DMS53 (cell line): ENCODE measurements at places on chromosomes 6 and 20.
A peak's percentile ranks its signal among the peaks of the same experiment; 100 is the strongest.

GRCh38 chr6:29710281-29710941 is 12.8 kb upstream of the HLA-F start:
- no peak for DNase-seq

DNA sequence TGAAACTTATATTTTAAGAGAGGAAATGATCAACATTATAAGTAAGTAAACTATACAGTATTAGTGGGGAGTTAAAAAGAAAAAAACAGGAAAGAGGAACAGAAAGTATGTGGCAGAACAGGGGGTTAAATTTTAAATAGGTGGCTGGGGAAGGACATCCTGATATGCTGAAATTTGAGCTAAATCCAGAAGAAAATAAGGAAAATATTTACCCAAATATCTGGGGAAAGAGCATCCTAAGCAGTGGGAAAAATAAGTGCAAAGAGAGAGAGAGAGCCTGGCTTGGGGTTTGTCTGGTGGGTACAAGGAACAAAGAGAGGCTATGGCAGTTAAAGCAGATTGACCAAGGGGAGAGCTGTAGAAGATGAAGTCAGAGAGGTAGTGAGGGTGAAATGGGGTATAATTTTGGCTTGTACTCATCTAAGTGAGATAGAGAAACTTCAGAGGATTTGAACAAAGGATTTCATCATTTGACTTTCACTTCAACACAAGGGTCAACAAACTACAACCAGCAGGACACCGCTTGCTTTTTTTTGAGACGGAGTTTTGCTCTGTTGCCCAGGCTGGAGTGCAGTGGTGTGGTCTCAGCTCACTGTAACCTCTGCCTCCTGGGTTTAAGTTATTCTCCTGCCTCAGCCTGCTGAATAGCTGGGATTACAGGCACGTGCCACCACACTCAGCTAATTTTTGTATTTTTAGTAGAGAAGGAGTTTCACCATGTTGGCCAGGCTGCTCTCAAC is 328.4 kb upstream of the CNR1 start:
- DNase-seq, result no peak

- DNase-seq, result no peak
These were observed 41.2 kb upstream of the PDE10A start for GRCh38 chr6:165704045-165704748.

DNA sequence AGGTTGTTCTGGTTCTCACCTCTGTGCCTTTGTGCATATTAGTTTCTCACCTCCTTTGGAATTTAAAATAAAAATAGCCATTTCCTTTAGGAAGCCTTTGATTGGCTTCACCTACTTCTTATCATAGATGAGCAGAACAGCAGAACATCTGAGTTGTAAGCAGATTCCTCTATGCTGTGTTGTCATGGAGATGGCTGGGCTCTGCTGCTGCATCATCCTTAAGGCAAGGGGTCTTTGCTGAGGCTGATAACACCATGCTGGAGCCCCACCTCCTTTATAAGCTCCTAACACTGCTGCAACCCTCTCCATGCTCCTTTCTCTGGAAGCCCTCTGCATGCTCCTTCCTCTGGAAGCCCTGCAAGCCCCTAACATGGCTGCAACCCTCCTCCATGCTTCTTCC is 276.5 kb upstream of the TCF21 start:
- peak; percentile 2 for DNase-seq

GRCh38 chr20:15576411-15576810 is 996.8 kb downstream of the KIF16B start:
- DNase-seq, result no peak

DNA sequence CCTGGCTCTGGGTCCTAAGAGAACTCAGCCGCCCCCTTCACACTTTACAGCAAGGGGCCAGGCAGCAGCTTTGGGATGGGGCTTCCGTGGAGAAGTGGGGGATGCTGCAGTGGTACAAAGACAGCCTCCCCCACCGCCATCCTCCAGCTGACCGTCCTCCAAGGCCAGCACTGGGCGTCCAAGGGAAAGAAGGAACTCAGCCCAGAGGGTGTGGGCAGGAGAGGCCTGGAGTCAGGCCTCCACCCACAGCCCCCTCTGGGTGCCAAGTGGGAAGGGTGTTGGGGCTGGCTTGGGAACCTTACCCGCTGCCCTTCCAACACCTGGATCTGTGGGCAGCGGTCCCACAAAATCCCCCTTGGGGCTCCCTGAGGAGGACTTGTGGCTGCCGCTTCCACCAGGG is 13.1 kb downstream of the STMN3 start:
- no peak for DNase-seq

GRCh38 chr6:34526241-34526972 is 29.7 kb downstream of the SPDEF start:
- no peak for DNase-seq

- DNase-seq, result no peak
These were observed 612.5 kb upstream of the HS3ST5 start for GRCh38 chr6:114955363-114955762.

DNA sequence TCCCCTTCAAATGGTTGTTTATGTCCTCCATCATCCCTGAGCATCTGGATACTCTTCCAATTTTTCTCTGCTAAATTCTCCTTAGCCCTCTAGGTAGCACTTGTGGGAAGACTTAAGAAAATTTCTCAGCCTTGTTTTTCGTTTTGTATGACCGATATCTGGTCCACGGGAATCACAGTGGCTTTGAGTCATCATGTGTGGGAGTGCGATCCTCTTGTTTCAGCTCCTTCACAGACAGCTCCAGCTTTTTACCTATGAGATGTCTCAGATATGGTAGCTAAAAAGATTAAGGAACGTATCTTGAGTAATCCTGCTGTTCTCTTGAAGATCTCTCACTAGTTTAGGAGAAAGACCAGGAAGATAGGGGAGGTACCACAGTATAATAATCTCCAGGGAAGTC is 196.1 kb downstream of the GRM1 start:
- DNase-seq, result no peak

- no peak for DNase-seq
These were observed 51.4 kb upstream of the BLCAP start for GRCh38 chr20:37579106-37579505.

GRCh38 chr6:132107896-132108295 is 156.7 kb upstream of the CCN2 start:
- no peak for DNase-seq

- no peak for DNase-seq
These were observed 162.0 kb downstream of the BTBD9 start for GRCh38 chr6:38477680-38478260.

DNA sequence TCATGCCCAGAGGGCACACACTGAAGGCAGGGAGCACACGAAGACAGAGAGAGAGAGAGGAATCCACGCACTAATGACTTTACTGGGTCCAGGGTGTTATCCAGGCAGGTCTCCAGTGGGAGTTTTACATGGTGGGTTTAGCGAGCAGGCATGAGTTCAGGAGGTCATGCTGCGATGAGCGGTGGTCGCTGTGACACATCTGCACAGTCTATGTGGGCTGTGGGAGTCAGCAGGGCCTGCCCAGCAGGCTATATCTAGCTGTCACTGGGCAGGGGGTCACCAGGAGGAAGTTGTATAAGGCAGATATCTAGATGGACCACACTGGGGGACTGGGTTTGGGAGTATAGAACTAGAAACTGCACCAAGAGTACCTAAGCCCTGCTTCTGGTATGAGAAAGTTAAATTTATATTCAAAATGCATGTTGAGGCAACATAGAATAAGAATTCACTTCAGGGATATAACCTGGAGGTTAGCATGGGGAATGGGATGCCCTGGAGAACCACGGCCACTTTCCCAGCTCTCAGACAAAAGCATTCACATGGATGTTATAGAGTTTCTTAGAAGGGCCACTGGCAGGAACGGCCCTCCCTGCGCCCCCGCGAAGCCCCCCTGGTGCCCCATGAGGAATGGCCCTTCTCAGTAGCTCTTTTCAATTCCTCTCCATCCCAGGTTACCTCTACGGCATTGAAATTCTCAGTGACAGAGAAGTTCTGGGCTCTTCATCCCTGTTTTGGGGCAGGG is 113.9 kb downstream of the RNF144B start:
- DNase-seq, result no peak

- no peak for DNase-seq
These were observed 177.4 kb upstream of the RREB1 start for GRCh38 chr6:6930223-6930880.

DNA sequence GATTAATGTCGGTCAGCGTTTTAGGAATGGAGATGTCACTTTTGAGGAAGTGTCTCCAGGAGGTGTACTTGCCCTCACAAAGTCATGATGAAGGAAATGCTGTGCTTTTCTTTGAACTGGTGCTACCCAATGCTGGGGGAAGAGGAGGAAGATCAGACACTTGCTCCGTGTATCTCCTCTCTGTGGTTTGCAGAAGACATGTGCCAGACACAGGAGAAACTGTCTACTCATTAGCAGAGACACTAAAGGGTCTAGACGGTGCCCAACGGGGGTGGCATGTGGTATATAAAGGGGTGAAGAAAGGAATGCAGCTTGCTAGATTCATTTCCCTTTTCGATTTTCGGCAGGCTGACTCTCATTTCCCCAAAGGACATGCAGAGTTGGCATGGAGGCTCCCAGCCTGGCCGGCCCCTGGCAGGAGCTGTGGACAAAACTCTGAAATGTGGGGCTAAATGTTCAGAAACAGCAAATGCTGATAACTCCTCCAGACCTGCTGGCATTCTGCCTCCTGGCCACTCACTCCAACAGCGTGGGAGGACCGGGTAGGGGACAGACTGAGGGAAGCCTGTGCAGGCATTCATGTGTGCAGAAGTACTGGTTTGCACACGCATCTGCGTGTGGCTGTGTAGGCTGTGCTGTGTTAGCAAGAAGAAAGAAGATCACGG is 59.6 kb upstream of the QKI start:
- no peak for DNase-seq

GRCh38 chr6:132719736-132720448 is 6.0 kb upstream of the VNN1 start:
- DNase-seq, result peak; percentile 3

GRCh38 chr6:166266336-166266735 is 41.9 kb downstream of the PRR18 start:
- peak; percentile 28 for DNase-seq

GRCh38 chr20:8057871-8058270 is 38.3 kb upstream of the TMX4 start:
- peak; percentile 72 for DNase-seq

DNA sequence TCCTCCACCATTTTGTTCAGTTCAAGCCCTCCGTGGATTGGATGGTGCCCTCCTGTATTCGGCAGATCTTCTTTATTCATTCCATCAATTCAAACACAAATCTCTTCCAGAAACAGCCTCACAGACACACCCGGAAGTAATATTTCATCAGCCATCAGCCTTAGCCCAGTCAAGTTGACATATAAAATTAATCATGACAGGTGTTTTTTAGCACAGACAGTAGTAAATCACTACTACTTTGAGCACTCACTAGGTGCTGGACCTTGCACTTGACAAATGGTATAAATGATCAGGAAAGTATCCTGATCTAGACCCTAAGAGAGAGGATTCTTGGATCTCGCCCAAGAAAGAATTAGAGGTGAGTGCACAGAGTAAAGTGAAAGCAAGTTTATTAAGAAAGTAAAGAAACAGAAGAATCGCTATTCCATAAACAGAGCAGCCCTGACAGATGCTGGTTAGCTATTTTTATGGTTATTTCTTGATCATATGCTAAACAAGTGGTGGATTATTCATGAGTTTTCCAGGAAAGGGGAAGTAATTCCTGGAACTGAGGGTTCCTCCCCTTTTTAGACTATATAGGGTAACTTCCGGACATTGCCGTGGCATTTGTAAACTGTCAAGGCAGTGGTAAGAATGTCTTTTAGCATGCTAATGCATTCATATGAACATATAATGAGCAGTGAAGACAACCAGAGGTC is 194.6 kb upstream of the LAMP5 start:
- DNase-seq, result no peak

DNA sequence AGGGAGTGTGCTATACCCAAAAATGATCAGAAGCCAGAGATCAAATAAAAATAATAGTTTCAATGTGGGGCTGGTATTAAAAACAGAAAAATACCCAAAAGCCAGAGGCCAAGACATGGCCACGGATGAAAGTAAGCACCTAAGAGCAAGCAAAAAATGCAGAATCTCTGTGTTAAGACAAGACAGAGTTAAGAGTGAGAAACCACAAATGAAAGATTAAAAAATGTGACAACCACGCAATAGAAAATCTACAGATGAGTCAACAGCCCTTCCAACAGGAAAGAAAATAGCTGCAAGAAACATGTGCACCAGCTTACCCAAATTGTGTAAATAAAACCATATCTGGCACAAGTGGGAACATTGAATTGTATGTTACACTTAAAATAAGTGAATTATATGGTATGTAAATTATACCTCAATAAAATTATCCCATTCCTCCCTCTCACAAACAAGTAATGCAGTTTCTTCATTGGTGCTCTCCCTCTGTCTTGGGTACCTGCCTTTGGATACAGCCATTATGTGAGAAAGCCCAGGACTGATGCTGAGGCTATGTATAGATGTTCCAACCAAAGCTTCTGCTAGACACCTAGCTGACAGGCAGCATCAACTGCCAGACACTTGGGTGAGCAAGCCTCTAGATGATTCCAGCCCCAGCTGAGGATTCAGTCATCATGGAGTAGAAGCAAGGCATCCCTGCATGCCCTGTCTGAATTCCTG is 55.3 kb upstream of the UFL1 start:
- DNase-seq, result no peak

GRCh38 chr20:22974354-22974753 is 60.8 kb upstream of the SSTR4 start:
- DNase-seq, result peak; percentile 30

DNA sequence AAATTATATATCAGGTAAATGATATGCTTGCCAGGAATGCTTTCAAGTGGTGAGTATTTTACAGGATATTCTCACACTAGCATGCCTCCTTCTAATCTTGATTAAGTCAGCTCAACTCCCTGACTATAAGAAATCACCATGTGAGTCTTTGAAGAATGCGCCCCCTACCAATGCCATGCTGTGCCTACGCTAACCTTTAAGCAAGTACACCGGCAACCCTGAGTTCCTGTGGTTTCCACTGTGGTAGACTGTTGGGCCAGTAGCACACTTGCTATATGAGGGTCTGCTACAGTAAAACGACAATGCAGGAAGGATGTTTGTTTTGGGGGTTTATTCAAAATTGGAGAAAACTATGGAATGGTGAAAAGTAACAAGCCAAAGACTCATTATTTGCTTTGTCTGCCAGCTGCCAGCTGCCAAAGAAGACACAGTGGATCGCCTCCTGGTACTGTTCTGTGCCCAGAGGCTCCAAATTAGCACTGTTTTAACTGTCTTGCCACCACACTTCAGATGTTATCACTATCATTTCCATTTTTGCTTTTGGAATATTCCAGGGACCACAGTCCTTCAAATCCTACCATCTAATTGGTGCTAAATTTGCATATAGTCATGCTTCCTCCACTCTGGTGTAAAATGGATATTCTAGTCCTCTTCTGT is 333.5 kb downstream of the RNGTT start:
- DNase-seq, result peak; percentile 1

GRCh38 chr6:134397676-134398075 is 79.8 kb upstream of the SGK1 start:
- no peak for DNase-seq

- no peak for DNase-seq
These were observed 16.5 kb downstream of the MTHFD1L start for GRCh38 chr6:150881911-150882481.
